M059J (cell line): ENCODE measurements at places on chromosomes 2 and 18.

DNA sequence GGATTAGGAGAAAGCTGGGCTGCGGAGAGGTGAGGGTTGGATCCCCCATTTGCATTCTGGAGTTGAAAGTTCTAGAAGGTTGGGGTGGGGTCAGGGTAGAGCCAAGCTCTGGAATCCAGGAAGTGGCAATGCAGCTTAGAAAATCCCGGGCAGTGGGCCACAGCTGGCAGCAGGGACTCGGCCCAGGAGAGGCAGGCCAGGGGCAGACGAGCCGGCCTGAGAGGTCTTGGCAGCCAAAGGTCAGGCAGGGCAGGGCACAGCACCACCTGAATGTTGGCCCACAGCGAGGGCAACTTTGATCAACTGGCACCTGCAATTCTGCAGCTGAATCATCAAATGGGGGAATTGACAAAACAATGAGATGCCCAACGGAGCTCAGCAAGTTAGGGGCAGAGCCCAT is 139.2 kb downstream of the INHBB start:
- DNase-seq: no peak

DNA sequence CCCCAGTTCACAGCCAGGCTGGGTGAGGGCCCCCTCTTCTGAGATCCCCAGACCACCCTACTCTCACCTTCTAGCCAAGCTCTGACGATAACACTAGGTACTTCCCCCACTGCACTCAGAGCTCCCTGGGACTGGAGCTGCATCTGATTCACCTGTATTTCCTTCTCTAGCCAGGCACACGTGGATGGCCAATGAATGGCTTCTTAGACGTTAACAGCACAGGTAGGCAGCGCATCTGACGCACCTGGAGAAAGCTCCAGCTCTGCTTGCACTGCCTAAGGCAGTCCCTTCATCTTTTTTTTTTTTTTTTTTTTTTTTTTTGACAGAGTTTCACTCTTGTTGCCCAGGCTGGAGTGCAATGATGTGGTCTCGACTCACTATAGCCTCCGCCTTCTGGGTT is 48.1 kb downstream of the GALNT14 start:
- DNase-seq: no peak

- no peak for DNase-seq
Measured at GRCh38 chr2:29475499-29475898, 360.3 kb downstream of the CLIP4 start.

GRCh38 chr2:83191316-83191715 is 1267.8 kb downstream of the SUCLG1 start:
- no peak for DNase-seq

- DNase-seq: no peak
Measured at GRCh38 chr18:80096032-80096565, 13.0 kb upstream of the ADNP2 start.

GRCh38 chr18:49731860-49732311 is 81.4 kb downstream of the ACAA2 start:
- no peak for DNase-seq

DNA sequence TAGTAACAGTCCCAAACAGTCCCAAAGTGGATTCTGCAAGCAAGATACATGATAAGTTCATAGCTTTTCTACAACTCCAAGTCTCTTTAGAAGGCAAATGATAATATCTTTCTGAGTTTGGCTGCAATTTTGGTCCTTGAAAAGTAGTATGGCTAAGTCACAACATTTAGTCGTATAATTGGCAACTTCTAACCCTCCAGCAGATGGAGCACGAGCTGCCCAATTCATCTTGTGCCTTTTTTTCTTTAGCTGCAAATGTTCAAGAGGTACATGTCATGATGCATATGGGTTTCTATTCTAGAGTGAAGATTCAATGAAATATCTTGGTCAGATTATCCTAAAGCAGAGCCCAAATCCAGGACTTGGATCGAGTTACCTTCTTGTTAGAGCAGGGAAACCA is 127.0 kb upstream of the KLHL14 start:
- no peak for DNase-seq

DNA sequence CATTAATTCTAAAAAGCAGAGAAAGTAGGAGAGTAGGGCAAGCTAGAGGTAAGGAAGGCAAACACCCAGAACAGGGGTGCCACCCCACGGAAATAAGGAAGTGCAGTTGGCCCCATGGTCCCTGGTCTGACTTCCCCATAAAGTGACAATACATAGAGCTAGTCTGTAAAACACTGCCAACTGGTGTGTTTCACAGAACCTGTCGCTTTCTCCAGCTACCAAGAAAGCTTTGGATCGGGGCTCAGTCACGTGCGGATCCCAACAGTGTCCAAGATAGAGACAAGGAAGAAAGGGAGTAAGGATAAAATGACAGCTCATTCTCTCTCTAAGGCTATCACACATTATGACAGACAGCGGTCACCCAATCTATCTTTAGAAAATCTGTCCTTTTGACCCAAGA is 36.4 kb downstream of the TBC1D8 start:
- no peak for DNase-seq

DNA sequence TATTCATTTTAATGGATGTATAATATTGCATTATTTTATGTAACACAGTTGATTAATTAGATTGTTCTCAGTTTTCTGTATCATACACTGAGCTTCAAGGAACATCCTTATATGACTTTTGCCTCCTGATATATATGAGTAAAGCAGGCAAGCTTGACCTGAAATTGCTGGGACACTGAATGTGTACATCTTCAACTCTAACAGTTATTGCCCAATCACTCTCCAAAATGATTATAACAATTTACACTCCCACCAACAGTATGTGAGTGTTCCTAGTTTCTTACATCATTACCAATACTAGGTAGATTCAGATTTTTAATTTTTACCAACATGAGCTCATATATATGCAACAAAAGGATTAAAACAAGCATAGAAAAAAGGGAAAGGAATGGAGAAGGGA is 379.4 kb downstream of the SETBP1 start:
- DNase-seq: no peak

GRCh38 chr2:196176142-196176738 is 4.9 kb upstream of the STK17B start:
- no peak for DNase-seq

DNA sequence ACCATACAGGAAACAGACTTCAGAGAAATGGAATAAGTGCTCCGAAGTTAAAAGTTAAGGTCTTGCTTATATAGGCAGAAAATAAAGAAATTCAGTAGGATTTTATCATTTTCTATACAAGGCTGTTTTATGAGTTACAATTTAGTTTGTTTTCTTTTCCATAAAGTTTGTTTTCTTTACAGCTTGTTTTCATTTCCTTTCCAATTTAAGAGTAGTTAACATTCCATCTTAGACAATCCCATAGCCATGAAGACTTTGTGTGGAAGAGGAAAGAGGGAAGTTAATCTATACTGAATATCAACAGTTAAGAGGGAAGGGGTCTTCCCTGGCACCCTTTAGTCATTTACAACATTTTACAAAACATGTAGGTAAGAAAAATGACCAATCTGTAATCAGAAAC is 26.5 kb downstream of the TTC32 start:
- DNase-seq: no peak

DNA sequence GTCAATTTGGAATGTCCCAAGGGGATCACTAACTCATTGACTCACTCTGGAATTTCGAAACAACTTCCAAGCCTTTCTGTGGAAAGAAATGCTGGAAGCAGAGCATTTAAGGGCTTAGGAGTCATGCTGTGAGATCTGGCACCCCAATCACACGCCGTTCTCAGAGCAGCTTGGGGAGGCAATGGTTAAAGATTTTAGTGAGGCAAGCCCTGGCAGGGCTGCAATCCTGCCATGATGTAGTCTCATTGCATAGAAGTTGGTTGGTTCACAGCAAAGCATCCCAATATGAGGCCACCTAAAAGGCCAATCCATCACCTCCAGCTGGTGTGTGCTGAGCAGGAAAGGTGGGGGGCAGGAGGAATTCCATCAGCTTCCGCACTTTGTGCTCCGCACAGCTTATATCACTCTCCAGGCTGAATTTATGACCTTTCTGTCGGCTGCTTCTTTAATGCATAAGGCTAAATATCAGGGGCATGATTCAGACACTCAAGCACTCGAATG is 1043.9 kb upstream of the POU3F3 start:
- no peak for DNase-seq

DNA sequence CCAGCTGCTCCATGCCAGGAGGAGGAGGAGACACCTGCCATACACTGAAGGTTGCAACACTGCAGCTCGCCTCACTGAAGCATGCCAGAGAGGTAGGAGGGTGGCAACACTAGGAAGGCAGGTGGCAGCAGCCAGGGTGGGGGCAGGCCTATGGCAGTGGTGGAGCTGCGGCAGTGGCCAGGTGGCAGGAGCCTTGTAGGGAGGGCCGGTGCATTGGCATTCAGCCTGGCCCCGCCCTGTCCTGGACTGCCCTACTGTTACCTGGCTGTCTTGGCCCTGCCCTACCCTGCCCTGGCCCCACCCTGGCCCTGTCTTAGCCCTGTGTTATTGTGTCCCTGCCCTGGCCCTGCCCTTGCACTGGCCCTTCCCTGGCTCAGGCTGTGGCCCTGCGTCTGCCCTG is 7.4 kb upstream of the ANKRD62 start:
- no peak for DNase-seq

DNA sequence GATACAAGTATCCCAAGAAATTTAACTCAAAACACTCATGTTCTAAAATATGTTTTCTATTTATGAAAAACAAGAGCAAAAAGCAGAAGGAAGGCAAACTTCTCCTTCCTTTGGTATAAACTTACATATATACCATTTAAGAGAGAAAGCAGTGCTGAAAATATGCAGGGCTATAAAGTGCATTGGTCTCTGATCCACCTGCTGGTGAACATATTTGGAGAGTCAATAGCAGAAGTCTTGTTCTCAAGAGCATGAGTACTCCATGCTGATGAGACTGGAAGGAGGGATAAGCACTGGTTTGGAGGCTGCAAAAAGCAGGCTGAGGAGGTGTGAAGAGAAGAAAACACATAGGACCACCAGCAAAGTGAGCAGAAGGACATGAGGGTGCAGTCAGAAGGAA is 391.2 kb downstream of the STK39 start:
- DNase-seq: no peak

DNA sequence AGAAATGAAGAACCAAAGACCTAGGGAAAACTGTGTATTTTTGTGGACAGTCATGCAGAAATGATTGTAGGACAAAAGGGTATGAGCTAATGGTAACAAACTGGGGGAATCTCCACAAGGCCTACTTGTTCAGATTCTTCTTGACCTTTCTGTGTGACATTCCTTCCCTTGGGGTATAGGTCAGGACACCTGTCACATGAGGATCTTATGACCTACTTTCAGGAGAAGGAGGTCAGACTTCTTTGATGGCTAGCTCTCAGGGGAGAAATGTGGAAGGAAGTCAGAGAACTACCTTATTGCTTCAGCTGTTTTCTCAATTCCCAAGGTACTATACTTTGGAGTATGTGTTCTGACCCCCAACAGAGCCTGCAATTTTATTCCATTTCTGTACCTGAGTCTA is 40.7 kb upstream of the TANK start:
- no peak for DNase-seq

GRCh38 chr2:170815746-170816503 is 762 bp upstream of the GAD1 start:
- DNase-seq: peak; percentile 56

DNA sequence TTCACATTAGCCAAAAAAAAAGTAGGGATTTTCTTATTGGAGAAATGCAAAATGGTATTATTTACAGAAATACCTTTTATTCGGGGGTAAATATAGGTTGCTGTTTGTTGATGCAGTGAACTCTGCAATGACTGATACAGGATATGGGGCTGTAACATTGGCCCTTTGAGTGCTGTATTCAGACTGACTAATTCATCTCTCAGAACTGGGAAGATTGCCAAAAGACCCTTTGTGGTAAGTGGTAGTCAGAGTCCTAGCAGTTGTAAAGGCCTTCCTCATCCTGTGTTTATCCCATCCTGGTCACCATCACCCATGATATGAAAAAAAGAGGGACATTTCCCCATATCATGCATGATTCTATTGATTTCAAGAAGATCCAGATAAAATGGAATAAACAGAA is 14.0 kb upstream of the DCC start:
- peak; percentile 10 for DNase-seq
